Progenitor cell of endocrine pancreas (in vitro differentiated cells): ENCODE measurements at places on chromosomes 16 and 17. TPM values are rescaled to one million over a fixed set of nuclear protein-coding genes. Genes with fewer than 3 reads are reported as not detected.

DNA sequence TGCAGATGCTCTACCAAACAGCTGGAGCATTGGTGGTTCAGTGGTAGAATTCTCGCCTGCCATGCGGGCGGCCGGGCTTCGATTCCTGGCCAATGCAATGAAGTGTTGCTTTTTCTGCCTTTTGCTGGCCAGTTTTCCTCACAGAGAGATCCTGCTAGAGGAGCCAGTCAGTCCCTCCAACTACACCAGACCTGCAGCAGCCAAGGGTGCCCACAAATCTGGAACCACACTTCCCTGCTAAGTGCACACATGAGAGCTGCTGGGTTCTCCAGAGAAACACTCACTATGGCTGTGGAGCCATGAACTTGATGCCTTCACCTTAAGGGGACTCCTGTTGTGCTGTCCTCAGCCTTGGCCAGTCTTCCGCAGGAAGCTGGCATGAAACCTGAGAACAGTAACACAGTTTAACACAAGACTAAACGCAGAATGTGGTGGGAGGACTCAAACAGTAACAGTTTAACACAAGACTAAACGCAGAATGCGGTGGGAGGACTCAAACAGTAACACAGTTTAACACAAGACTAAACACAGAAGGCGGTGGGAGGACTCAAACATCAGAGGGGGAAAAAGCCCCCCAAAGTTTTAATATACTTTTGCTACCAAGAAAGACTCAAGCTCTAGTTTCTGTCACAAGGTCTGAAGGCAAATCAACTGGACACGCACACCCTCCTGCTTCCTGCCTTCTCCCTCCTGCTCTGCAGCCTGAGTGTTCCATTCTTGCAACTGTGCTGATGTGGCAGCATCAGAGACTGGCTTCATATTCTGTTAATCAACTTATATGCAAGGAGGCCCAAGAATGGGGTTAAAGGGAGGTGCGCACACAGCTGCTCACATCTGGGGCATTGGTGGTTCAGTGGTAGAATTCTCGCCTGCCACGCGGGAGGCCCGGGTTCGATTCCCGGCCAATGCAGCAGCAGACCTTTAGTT is 12.0 kb downstream of the VAC14 start:
- DNase-seq = no peak

GRCh38 chr16:86734543-86735460 is 156.5 kb downstream of the FOXL1 start:
- DNase-seq = no peak

DNA sequence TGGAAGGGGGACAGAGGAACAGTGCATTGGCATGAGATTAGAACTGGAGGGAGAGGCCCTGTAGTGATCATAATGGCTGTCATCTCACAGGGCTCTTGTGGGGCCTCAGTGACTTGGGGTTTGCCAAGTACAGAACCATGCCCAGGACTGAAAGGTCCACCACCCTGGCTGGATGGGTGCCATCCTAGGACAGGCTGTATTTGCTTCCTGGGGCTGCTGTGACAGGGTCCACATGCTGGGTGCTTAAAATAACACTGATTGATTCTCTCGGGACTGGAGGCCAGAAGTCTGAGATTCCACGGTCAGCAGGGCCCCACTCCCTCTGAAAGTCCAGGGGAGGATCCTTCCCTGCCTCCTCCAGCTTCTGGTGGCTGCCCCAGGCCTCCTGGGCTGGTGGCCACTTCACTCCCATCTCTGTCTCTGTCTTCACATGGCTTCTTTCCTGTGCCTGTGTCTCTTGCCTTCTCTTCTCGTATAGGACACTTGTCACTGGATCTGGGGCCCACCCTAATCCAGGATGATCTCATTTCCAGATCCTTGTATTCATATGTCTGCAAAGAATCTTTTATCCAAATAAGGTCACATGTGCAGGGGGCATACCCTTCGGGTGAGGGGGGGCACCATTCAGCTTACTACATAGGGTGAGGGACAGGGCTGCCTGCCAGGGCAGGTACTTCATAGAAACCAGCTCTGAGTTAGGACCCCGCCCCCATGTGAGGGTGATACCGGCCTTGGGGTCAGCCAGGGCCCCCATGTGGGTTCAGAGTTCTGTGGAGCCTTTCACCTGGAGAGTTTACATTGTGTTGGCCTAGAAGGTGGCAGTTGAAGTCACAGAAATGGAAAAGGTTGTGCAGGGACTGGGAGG is 52.6 kb downstream of the USP22 start:
- DNase-seq = no peak

- DNase-seq = no peak
These were observed 71.7 kb downstream of the C16orf95 start for GRCh38 chr16:87245511-87245910.

The DNAH17 gene
- total RNA-seq = 0.16 TPM in 1 of 2 replicates, not detected in the other

- DNase-seq = no peak
These were observed 81.5 kb downstream of the TUBD1 start for GRCh38 chr17:59811209-59811608.

GRCh38 chr17:27339198-27339835 is 45.4 kb downstream of the WSB1 start:
- DNase-seq = no peak

- no peak for DNase-seq
These were observed 87.8 kb upstream of the NOL11 start for GRCh38 chr17:67629971-67630320.

The TMC5 gene
- total RNA-seq = 9.9 and 10.9 TPM in 2 replicates

DNA sequence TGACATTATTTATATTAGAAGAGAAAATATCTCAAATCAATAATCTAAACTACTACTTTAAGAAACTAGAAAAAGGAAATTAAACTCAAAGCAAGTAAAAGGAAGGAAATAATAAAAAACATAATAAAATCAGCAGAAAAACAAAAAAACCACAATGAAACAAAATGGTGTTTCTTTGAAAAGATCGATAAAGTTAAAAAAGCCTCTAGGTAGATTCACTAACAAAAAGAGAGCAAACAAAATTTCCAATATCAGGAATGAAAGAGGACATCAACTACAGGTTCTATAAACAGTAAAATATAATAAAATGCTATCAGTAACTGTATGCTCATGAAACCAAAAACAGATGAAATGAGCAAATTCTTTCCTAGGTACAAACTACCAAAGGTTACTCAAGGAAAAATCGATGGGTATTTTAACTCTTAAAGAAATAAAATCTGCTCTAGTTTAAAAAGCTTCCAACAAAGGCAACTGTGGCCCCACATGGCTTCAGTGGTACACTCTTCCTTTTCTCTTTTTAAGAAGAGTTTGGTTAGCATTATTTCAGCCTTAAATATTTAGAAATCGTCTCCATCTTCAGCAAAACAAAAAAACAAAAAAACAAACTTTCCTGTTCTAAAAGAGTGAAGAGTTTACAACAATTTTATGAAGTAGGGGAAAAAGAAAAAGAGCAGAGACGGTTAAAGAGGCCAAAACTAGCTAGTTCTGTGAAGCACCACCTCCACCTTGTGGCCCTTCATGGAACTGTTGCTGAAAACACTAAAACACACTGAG is 102.2 kb downstream of the TRIM37 start:
- DNase-seq = peak; percentile 57

- DNase-seq = no peak
These were observed 43.2 kb upstream of the FA2H start for GRCh38 chr16:74817851-74818250.

DNA sequence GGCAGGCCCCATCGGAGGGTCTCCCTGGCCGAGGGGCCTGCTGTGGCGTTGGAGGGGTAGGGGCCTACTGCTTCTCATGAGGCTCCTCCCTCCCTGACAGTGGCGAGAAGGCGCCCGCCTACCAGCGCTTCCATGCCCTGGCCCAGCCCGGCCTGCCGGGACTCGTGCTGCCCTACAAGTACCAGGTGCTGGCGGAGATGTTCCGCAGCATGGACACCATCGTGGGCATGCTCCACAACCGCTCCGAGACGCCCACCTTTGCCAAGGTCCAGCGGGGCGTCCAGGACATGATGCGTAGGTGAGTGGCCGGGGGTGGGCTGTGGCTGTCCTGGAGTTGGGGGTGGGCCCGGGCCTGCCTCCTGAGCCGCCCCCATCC is 1.7 kb downstream of the CDT1 start:
- no peak for DNase-seq

The GNG13 gene
- not detected in 2 replicates for total RNA-seq

The TM4SF5 gene
- total RNA-seq = 0.44 and 0.57 TPM in 2 replicates

GRCh38 chr17:1808644-1809043 is 21.1 kb downstream of the SMYD4 start:
- no peak for DNase-seq

DNA sequence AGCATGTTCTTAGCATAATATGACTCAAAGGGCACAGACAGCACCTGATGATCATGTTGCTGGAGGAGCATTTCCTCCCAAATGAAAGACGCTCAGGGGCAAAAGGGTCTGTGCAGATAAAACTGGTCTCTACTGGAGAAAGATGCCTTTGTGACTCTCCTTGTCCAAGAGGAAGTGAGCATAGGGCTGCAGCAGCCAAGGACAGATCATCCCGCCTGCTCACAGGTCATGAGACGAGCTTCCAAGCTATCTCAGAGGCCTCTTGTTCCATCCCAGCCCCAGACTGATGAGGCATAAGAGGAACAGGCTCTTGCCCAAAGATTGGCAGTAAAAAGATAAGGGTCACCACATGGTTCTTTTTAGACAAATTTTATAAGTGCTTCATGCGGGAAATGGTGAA is 141.8 kb downstream of the KATNIP start:
- no peak for DNase-seq

- DNase-seq = no peak
These were observed 16.1 kb downstream of the NPRL3 start for GRCh38 chr16:122361-122760.

- no peak for DNase-seq
These were observed 72.8 kb downstream of the AMFR start for GRCh38 chr16:56352351-56353053.

- DNase-seq = no peak
These were observed 239.8 kb upstream of the SOX9 start for GRCh38 chr17:71881041-71881440.

The SLC16A6 gene
- total RNA-seq = 0.12 and 0.24 TPM in 2 replicates

The DHODH gene
- 13.4 and 13.7 TPM in 2 replicates for total RNA-seq

- DNase-seq = no peak
These were observed 280.1 kb upstream of the MON1B start for GRCh38 chr16:76910931-76911330.

GRCh38 chr16:25007284-25007984 is 7.7 kb downstream of the ARHGAP17 start:
- no peak for DNase-seq

DNA sequence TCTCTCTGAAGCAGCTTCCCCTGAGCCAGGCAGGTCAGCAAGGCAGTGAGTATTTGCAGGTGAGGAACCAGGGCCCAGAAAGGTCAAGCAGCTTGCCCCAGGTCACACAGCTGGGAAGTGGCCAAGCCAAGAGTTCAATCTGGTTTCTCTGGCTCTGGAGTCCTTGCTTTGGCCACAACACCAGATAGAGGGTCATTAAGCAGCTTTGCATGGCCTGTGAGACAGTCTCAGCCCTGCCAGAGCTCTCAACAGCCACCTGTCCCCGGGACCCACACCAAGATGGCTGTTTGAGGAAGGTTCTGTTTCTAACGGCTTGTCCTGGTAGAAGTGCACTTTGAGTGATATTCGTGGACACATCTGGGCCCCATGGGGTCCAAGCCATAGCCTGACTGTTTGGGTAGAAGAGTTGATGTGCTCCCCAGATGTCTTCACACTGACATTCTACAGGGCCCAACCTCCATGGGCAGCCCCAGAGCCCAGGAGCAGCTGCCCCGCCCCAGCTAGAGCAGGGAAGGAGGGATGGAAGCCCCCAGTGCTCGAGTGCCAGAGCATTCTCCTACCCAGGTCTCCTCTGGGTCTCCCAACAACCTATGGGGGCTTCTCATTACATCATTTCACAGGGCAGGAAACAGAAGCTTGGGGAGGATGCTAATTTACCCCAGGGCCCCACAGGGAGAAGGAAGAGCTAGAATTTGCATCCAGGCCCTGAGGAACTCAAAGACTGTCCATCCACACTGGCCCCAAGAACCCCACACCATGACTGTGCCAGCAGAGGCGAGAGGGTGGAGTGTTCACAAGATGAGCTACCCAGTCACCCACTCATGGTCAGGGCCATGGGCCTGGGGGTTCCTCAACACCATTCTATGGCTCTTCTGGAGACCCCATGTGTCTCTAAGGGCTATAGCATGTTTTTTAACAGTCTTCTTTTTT is 107.3 kb upstream of the CDH5 start:
- DNase-seq = no peak

The MMP28 gene
- 0.53 TPM in 1 of 2 replicates, not detected in the other for total RNA-seq

GRCh38 chr16:87390641-87391323 is 1.4 kb upstream of the MAP1LC3B start:
- no peak for DNase-seq

- no peak for DNase-seq
These were observed 190.1 kb downstream of the C16orf78 start for GRCh38 chr16:49563666-49564065.

- no peak for DNase-seq
These were observed 40.9 kb downstream of the B9D1 start for GRCh38 chr17:19321481-19322128.

DNA sequence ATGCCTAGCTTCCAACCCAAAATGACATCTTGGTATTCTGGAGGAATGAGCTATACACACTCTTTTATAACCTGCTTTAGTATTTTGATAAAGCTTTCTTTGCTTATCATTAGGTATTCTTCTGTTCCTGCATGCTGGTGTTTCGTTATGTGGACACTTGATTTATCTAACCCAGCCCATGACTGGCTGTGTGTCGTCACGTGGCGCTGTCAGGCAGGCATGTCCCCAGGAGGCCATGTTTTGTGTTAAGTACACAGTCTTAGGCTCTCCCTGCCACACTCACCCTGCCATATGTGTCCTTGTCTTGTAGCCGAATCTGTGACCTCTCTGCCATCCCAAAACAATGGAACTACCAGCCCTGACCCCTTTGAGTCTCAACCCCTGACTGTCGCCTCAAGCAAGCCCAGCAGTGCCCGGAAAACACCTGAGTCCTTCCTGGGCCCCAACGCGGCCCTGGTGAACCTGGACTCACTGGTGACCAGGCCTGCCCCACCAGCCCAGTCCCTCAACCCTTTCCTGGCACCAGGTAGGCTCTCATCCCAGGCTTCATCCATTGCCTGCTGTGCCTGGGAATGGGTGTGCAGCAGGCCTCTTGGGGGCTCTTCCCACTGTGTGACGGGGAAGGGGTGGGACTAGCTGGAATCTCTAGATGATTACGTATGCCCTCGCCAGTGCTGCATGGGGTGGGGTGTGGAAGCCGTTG is 30.8 kb downstream of the B9D1 start:
- DNase-seq = no peak

- DNase-seq = no peak
These were observed 68.7 kb downstream of the AIPL1 start for GRCh38 chr17:6366221-6366666.

DNA sequence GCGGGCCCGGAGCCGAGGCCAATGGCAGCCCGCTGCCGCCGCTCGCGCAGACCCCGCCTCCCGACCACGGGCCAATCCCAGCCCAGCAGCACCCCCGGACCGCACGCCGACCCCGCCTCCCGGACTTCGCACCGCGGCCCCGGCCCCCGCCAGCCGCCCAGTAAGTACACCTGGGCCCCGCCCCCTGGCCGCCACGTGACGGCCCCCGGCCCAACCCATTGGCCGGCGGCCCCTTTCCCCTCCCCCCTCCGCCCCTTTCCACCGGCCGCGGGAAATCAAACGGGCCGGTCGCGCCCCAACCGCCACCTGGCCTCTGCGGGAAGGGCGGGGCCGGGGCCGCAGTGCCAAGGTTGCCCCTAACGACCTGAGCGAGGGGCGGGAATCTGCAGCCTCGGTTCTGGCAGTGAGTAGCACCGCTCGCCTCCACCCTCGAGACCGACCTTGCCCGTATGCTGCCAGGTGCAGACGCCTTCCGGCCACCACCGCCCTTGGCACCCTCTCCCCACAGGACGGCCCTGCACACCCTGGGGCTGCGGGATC is at the start of gene YBX2:
TSS of gene YBX2 (minus strand) at position 26 of the 540 bp plus-strand sequence. CDS start 139 bp downstream, outside the sequence.
- DNase-seq = peak; percentile 68

GRCh38 chr16:81231014-81231413 is 7.5 kb upstream of the BCO1 start:
- DNase-seq = no peak
